ENCODE measurements at places on chromosomes 2 and 18.

DNA sequence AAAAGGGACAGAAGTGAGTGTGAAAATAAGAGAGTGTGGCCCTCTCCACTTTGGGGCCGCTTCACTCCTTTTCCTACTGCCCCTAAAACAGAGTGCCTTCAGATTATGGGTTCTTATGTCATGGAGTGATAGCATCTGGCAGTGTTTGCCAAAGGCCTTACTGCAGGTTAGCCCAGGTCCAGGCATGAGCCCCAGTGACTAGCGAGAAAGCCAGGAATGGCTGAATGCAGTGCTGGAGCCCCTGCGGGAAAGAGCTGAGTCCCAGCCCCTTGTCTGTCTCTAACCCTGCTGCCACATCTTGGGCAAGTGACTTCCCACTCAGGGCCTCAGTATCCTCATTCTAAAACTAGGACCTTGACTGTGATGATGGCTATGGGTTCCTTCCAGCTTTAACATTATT is 6.0 kb downstream of the IGFBP5 start:
- DNase-seq, result no peak

GRCh38 chr18:36522509-36522908 is 225.0 kb downstream of the FHOD3 start:
- DNase-seq, result no peak

DNA sequence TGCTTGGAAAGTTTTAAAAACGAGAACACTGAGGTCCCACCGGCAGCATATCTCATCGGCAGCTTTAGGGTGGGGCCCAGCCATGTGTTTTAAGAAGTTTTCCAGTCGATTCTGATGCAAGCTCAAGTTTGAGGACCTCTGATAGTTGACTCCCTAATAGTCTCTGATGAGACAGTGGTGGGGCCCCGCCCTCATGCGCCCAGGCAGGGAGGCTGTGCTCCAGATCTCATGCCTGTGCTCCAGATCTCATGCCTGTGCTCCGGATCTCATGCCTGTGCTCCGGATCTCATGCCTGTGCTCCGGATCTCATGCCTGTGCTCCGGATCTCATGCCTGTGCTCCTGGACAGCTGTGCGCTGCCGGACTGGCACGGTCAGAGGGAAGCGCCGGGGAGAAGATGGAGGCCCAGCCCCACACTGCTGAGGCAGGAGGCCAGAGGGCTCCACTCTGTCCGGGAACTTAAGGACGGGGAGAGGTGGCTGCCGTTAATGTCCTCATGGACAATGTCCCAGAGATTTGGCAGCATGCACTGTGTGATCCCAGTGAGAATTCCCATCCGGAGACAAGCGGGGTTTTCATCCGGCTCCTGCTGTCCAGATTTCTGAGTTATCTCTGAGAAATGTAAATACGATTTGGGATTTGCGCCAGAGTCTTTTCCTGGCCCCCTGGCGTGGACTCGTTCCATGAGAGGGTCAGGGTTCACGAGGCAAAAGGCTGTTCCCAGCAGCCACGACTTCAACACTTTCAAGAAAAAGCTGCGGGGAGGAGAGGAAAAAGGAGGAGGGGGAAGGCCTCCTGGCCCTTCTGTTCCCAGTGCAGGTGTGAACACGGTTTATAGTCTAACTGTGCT is 9.4 kb upstream of the COLEC11 start:
- DNase-seq, result no peak

DNA sequence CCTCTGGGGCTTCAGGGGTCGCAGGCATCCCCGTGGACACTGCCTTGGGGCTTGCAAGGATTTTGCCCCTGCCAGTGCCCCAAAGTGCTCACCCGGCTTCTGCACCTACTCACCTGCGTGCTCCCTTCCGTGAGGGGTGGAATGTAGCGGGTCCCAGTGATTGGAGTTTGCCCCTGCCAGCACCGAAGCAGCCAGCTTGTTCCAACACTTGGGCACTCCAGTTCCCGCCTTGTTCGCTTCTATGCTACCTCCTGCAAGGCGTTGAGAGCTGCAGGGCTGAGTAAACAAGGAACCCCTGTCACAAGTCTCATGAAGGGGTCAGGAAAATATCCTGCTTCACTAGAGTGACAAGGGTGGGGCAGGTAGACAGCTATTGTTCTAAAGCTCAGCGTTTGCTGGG is 631.5 kb downstream of the EPHA4 start:
- no peak for DNase-seq

- DNase-seq, result no peak
These were observed 33.1 kb downstream of the GPC1 start for GRCh38 chr2:240468303-240469238.
